A172 (cell line): ENCODE measurements at places on chromosomes 1 and 21. TPM values are rescaled to one million over a fixed set of nuclear protein-coding genes. Genes with fewer than 3 reads are reported as not detected.

RCAN1 gene
- total RNA-seq: 56.2 and 61.5 TPM in 2 replicates

FCRL1 gene
- total RNA-seq: not detected in 2 replicates

LRRIQ3 gene
- 2.7 and 3.0 TPM in 2 replicates for total RNA-seq

KIFAP3 gene
- total RNA-seq: 203 and 230 TPM in 2 replicates

DDR2 gene
- 73.0 and 84.2 TPM in 2 replicates for total RNA-seq

TNFSF4 gene
- total RNA-seq: 60.3 and 63.8 TPM in 2 replicates

LIN28A gene
- total RNA-seq: not detected in 2 replicates

RGS16 gene
- total RNA-seq: 12.8 and 23.4 TPM in 2 replicates

C1orf167 gene
- not detected in 2 replicates for total RNA-seq

F13B gene
- not detected in 2 replicates for total RNA-seq

ZNF644 gene
- 37.8 and 50.0 TPM in 2 replicates for total RNA-seq

IGSF5 gene
- total RNA-seq: 0.57 and 1.1 TPM in 2 replicates

RXFP4 gene
- not detected in 2 replicates for total RNA-seq

CNKSR1 gene
- total RNA-seq: not detected in 2 replicates

IFI44L gene
- total RNA-seq: 0.29 and 2.6 TPM in 2 replicates

C1orf141 gene
- total RNA-seq: not detected in 2 replicates

TTC24 gene
- total RNA-seq: not detected in 2 replicates

SLC35F3 gene
- not detected in 2 replicates for total RNA-seq

KIRREL1 gene
- 145 and 179 TPM in 2 replicates for total RNA-seq

ARHGEF16 gene
- 1.8 and 3.6 TPM in 2 replicates for total RNA-seq

KRTAP19-3 gene
- not detected in 2 replicates for total RNA-seq

REN gene
- total RNA-seq: 0.62 TPM in 1 of 2 replicates, not detected in the other

KRTAP7-1 gene
- total RNA-seq: not detected in 2 replicates

HCRTR1 gene
- not detected in 2 replicates for total RNA-seq

LHX8 gene
- total RNA-seq: not detected in 2 replicates

UBQLN4 gene
- total RNA-seq: 35.9 and 37.1 TPM in 2 replicates

KCNT2 gene
- total RNA-seq: 0.86 and 1.2 TPM in 2 replicates

DDI2 gene
- total RNA-seq: 6.2 and 7.6 TPM in 2 replicates

SYT14 gene
- total RNA-seq: 11.7 and 11.8 TPM in 2 replicates

PTPRC gene
- 2.8 and 3.1 TPM in 2 replicates for total RNA-seq
